ENCODE measurements at places on chromosomes 11 and 22. TPM values are rescaled to one million over a fixed set of nuclear protein-coding genes. Genes with fewer than 3 reads are reported as not detected.

GRCh38 chr11:17578296-17578695 is 31.2 kb downstream of the OTOG start:
- DNase-seq, result no peak
- H3K27ac ChIP-seq, result no peak overlapping the region
- H3K27me3 ChIP-seq, result peaks cover 34% of the 10 kb centered on the region
- H3K4me1 ChIP-seq, result no peaks in the 10 kb centered on the region
- H3K4me3 ChIP-seq, result no peak overlapping the region

GRCh38 chr11:71065841-71066240 is 186.5 kb downstream of the SHANK2 start:
- no peaks in the 10 kb centered on the region for H3K4me1 ChIP-seq
- H3K27ac ChIP-seq, result no peak overlapping the region
- no peak overlapping the region for H3K4me3 ChIP-seq
- no peaks in the 10 kb centered on the region for H3K27me3 ChIP-seq
- no peaks in the 10 kb centered on the region for H3K36me3 ChIP-seq

Gene SLC22A12
- total RNA-seq, result not detected

Gene SLC5A1
- total RNA-seq, result not detected

GRCh38 chr11:92888696-92889095 is 80.8 kb upstream of the MTNR1B start:
- no peaks in the 10 kb centered on the region for H3K36me3 ChIP-seq
- H3K4me3 ChIP-seq, result no peak overlapping the region
- peak; percentile 25 for DNase-seq
- no peaks in the 10 kb centered on the region for H3K4me1 ChIP-seq
- H3K27ac ChIP-seq, result no peak overlapping the region
- H3K27me3 ChIP-seq, result no peaks in the 10 kb centered on the region

DNA sequence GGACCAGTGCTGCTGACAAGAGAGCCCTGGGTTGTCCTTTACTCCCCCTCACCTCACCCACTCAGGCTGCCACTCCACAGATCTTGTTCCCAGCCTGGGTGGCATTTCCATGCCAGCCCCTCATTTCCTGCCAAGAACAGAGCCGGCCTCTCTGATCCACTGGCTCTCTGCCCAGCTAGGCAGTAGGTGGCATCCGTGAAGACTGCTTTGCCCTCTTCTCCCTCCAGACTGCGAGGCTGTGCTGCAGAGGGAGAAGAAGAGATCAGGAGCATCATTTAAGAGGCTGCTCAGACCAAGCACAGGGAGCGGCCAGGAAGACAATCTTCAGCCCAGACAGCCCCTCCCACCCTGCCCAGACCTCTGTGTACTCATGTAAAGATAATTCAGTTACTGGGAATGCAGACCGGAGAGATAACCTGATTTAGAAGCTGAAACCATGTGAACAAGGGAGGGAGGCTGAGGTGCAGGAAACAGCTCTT is 126.9 kb upstream of the NCAM1 start:
- no peaks in the 10 kb centered on the region for H3K4me1 ChIP-seq
- H3K4me3 ChIP-seq, result no peak overlapping the region
- H3K27me3 ChIP-seq, result peaks cover 1% of the 10 kb centered on the region
- H3K36me3 ChIP-seq, result no peaks in the 10 kb centered on the region
